ENCODE measurements at places on chromosomes 16 and 17.

DNA sequence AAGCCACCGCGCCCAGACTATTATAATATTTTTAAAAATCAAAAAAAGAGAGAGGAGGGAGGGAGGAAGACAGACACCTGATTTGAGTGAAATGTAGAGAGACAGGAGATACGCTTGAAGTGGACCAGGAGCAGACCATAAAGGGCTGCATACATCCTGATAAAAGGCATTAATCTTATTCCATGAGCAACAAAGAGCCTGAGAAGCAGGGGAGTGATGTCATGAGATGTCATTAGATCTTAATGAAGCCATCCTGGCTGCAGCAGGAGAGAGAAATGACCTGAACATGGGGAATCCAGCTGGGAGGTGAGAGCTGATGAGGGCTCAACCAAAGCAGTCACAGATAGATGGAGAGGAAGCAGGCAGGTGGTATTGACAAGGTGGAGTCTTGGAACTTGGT lies 5.2 kb upstream of the HID1 start:
- DNase-seq: no peak

DNA sequence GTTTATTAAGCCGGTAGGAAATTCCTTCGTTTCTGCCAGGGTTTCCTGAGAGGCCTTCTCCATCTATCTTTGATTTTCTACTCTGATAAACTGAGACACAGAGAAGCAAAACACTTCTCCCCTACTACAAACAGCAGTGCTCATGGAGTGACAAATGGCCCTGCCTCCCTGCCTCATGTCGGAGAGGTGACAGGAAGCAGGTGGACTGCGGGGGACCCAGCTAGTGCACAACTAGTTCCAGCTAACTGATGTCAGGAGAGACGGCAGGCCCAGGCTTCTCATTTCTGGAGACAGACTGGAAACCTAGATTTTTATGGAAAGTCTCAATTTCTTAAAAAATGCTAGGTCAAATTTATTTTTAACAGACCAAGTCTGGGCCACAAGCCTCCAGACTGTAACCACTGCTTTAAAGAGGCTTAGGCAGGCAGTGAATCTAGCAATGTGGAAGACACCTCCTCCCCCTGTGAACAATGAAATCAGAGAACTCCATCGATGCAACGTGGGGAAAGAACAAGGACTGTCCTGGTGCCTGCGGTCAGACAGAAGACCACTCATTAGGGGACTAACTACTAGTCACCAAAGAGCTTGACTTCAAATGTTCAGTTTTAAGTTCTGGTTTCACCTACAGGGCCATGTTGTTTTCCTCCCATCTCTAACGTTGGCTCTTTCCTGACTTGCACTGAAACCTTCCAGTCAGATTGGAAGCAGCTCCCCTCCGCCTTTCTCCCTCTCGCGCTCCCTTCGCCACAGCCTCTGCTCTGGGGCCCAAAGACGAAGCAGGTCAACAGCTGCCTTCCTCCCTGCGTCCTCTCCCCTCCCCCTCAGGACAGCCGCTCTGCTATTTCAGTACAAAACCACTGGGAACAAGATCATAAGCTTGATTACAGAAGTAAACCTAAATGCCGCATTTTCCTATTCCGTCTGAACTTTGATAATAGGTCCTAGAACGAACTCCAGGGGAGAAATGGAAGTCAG lies 17.6 kb downstream of the GTF3C1 start:
- peak; percentile 68 for DNase-seq

DNA sequence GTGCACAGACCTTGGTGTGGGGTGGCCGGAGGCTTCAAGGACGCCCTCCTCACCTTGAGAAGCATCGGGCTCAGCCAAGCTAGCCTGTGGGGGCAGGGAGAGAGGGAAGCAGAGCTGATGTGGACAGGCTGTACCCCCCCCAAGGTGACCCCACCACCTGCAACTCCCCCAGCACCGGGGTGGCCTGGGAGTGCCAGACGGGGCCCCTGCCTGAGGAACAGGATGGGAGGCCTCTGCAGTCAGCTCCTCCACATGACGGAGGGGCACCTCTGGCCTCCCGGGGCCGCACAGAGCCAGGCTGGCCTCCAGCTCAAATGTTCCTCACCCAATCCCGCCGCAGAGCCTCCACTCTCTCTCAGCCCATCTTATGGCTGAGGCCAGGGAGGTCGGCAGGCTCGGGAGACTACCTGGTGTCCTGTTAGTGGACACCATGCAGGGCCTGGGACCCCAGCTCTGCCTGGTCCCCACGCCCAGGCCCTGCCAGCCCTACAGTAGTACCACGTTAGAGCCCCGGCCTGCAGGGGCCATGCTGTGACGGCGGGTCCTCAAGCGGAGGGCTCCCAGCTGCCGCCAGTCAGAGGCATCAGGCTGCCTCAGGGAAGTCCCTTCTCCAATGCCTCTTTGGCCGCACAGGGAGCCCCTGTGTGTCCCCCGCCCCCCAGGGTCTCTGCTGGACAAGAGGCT lies 19.4 kb upstream of the SLC38A10 start:
- DNase-seq: no peak

- no peak for DNase-seq
Observed at GRCh38 chr16:30894540-30895368, 877 bp upstream of the BCL7C start.

- DNase-seq: no peak
Observed at GRCh38 chr16:15961060-15961511, 11.7 kb downstream of the ABCC1 start.

DNA sequence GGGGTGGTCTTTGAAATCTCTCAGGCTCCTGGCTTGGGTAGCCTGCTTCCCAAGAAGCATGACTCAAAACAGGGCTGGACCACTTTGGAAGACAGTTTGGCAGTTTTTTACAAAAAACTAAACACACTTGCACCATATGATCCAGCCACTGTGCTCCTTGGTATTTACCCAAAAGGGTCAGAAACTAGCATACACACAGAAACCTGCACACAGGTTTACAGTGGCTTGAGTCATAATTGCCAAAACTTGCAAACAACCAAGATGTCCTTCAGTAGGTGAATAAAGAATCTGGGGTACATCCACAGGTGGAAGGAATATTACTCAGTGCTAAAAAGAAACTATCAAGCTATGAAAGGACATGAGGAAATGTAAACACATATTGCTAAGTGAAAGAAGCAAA lies 323.2 kb upstream of the CDH5 start:
- DNase-seq: no peak

- DNase-seq: no peak
Observed at GRCh38 chr16:24328835-24329452, 72.8 kb downstream of the CACNG3 start.

- no peak for DNase-seq
Observed at GRCh38 chr16:78396046-78396445, 296.6 kb downstream of the WWOX start.

GRCh38 chr17:76268015-76268749 lies 3.0 kb downstream of the UBALD2 start:
- DNase-seq: no peak

- DNase-seq: no peak
Observed at GRCh38 chr16:10154389-10154788, 27.8 kb downstream of the GRIN2A start.

GRCh38 chr16:7921345-7921744 lies 588.7 kb downstream of the RBFOX1 start:
- DNase-seq: no peak

DNA sequence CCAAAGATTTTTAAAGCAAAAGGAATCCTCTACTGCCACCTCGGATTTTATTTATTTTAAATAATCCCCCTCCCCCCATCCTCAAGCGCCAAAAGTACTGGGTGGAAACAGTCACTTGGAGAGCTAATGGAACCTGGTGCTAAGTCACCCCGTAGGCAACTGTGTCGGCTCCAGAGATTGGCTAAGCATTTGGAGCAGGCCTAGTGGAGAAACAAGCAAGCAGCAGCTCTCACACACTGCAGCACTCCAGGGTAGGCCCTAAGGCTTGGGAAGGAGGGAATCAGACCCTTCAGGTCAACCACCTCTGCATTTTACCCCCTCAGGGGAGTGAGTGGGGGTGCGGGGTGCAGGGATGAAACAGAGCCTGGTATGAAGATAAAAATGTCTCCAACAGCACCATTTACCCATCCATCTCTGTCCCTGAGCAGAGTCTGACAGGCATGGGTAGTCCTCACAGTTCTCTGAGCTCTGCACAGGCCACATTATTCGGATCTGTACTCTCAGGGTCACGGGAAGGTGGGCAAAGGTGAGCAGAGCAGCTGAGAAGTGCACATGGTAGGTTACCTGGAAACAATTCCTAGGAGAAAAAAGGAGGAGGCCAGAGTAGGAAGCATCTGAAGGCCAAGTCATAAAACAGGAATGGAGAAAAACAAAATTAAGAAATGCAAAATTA lies 27.2 kb upstream of the STAC2 start:
- DNase-seq: no peak

DNA sequence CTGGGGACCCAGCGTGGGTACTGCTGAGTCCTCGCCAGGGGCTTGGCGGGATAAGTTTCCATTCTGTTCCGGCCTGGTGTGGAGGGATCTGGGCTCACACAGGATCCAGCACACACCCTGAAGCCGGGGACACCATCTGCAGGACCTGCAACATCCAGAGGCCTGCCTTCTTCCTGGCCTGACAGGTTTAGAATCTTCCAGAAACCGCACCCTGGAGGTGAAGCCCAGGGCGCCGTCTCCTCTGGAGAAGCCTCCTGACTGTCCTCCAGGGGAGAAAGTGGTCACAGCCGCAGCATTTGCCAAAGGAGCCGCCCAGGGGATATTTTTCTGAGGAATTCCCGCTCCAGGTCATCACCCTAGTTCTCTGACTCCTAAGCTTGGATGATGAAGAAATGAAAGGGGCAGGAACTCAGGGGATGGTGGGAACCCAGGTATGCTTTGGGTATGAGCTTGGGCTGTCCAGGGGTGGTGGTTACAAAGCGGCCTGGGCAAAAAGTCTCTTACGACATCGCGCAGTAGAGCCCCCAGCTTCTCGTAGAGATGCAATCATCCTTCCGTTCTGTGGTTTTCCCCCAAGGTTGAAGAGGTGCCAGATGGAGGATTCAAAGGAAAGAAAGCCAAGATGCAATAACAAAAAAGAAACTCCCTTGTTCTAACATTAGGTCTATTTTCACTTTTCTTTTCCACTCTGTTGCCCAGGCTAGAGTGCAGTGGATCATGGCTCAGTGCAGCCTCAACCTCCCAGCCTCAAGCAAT lies 9.1 kb upstream of the CRISPLD2 start:
- DNase-seq: peak; percentile 28

DNA sequence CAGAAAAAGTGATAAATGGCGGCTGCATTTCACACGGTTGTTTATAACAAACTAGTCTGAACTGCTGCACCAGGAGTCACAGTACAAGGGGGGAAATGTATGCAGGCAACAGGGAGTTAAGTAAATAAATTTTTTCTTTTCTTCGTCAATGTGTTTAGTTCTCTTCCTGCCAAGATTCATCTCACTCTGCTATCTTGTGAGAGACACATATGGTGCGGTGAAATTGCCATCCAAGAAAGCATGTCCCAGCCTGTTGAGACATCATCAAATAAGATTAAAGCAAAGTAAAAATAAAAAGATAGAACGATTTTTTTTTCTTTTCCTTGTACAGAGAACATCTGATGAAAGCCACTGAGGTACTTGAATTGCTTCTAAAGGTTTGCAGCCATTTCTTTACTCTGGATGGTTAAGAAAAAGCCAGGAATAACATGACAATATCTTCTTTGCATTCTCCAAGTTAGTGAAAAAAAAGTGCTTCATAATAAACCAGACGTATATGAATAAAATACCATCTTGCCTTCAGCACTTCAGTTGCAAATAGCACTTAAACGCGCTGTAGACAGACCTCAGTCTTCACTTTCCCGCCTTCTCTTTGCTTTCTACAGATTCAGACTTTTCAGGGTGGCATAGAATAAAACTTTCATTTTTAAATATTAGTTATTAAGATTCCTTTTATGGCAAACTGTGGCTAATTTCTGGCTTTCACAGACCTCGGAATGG lies 506.2 kb upstream of the ZFHX3 start:
- DNase-seq: no peak

DNA sequence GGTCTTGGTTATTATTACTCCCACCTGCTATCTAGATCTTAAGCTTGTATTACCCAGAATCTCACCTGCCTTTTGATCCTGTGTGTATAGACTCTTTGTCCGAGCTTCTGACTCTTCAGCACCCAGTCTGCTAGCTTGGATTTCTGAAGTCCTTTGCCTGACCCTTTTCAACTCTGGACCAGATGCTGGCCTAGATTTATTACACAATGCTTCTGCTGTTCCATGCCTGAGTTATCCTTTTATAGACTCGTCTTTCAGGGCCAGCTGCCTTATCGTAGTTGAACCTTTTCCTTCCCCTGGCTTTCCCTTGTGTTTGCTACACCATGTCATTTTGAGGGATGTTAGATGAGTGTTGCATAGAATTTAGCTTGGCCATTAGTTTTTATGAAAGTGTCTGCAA lies 32.6 kb downstream of the RHOT1 start:
- no peak for DNase-seq

DNA sequence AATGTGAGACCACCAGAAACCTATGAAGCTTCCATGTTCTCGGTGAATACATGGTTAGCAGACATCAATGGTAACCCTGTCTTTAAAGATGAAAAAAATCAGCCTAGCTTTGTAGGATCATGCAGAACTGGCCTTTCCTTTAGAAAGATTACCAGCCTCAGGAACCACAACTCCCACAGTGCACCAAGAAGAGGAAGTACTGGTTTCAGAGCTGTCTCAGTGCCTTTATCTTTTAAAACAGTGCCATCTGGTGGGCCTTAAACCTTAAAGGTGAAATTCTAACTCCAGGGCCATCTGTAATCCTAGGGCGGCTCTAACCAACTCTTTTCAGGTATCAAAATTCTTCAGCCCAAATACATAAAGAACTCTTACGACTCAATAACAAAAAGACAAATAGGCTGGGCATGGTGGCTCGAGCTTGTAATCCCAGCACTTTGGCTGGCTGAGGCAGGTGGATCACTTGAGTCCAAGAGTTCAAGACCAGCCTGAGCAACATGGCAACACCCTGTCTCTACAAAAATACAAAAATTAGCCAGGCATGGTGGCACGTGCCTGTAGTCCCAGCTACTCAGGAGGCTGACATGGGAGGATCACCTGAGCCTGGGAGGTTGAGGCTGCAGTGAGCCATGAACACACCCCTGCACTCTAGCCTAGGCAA lies 5.4 kb downstream of the ATPAF2 start:
- peak; percentile 52 for DNase-seq

DNA sequence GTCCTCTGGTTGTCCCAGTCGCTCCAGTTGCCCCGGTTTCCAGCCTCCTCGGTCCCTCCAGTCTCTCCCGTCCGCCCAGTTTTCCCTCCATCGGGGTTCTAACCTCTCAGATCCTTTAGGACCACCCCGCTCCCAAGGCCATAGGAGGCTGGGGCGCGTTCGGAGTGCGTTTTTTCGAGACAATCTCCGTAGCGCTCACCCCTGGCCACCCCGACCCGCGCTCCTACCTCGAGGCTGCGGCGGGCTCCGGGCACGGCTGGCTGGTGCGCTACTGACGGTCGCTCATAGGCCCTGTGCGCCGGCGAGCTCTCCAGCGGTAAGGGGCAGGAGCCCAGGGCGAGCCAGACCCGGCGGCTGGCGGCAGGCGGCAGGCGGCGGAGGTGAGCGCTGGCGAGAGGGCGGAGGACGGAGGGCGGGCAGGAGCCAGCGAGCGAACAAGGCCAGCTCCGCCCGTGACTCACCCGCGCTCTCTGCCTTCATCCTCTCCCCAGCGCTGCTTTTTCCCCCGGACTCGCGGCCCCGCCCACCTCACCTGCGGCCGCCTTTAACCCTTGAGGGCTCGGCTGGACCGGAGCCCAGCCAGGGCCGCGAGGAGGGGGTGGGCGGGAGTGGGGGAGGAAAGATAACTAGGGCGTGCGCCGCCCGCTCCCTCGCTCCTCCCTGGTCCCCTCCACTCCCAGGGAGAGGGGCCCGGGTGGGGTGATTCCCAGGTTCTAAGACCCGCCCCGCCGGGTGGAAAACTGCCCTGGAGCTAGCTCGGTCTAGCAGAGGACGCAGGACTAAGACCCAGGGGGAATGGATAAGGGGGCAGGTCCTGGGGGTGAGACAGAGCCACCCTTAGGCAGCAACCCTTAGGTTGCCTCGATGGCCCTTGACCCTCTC lies at the start of gene SP6:
SP6 (minus strand) TSS at position 472 of the 882 bp plus-strand sequence. CDS start 2,734 bp downstream, outside the sequence.
- peak; percentile 53 for DNase-seq

- DNase-seq: peak; percentile 77
Observed at GRCh38 chr17:11330826-11331225, 89.8 kb downstream of the SHISA6 start.

Data from left hindlimb (tissue), 1 donor.